ENCODE measurements at places on chromosomes 1 and 21.
A peak's percentile ranks its signal among the peaks of the same experiment; 100 is the strongest.

GRCh38 chr1:204255225-204255624 is 41.4 kb upstream of the GOLT1A start:
- no peak for DNase-seq

DNA sequence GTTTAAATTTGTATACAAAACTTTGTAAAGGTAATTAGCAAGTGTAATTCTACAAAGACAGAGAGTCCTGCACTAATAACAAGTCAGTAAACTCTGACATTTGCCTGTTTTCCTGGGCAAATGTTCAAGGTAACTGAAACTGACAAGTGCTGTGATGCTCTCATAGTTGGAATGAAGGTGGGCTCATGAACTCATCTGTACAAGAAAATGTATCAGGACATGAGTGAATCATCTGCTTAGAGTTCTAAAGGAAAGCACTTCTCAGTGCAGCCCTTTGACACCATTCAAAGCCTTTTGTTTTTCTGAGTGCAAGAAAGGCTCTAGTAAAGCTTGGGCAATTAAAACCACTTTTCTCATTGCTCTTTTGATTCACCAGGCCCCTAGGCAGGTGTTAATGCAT is 91.5 kb downstream of the UROD start:
- DNase-seq: no peak

GRCh38 chr1:4178501-4179113 is 278.5 kb upstream of the C1orf174 start:
- no peak for DNase-seq

DNA sequence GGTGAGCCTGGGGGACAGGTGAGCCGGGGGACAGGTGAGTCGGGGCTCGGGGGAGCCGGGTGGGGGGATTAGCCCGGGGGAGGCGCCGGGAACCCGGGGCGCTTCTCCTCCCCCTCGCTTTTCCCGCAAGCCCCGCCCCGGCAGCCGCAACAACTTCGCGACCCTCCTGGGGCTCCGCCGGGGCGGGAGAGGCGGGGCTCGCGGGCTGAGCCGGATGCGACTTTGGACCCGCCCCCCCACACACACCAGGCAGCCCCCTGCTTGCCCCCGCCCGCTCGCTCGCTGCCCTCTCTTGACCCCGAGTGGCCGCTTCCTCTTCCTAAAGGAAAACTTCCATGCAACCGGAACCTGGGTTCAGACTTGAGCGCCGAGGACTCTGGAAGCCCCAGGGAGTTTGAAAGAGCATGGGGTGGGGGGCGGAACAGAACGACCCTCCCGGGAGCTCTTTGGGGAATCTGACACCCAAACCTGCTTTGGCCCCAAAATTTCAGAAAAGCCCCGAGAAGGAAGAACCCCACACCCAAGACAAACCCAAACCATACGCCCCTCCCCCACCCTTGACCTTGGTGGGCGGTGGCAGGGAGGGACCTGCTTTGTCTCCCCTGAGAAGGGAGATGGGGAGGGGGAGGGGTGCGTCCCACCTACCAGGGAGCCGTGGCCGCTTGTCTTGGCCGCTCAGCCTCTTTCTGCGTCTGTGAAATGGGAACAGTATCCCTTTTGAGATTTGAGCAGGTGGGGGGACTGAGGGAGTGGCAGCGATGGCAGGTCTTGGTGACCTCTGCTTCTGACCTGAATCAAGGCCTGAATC is 550 bp downstream of the ARHGEF16 start:
- no peak for DNase-seq

- DNase-seq: peak; percentile 38
Measured at GRCh38 chr1:160374306-160375110, 7.6 kb downstream of the NHLH1 start.

DNA sequence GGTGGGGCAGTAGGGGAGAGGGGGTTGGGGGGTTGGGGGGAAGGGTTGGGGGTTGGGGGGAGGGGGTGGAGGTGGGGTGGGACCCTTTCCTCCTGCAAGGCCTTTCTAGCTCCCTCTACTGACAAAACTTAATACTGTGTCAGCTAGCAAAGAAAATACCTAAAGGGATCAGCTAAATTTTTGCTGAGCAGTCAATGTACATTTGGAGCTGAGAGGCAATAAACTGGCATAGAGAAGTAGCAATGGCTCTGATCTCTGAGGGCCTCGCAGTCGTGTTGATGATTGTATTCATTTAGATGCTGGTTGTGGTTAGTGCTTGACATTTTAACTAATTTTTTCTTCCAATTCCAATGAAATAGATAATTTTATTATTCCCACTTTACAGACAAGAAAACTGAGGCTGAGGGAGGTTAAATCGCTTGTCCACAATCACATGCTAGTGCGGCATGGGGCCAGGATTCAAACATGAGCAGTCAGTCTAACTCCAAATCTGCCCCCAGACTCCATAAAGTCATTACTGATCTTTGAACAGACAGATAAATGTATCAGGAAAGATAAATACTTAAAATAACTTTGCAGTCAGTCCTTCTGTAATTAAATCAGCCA is 357.1 kb downstream of the DISC1 start:
- no peak for DNase-seq

- no peak for DNase-seq
Measured at GRCh38 chr21:27001526-27001925, 34.6 kb upstream of the ADAMTS5 start.

- no peak for DNase-seq
Measured at GRCh38 chr1:198165927-198166647, 9.3 kb downstream of the NEK7 start.

DNA sequence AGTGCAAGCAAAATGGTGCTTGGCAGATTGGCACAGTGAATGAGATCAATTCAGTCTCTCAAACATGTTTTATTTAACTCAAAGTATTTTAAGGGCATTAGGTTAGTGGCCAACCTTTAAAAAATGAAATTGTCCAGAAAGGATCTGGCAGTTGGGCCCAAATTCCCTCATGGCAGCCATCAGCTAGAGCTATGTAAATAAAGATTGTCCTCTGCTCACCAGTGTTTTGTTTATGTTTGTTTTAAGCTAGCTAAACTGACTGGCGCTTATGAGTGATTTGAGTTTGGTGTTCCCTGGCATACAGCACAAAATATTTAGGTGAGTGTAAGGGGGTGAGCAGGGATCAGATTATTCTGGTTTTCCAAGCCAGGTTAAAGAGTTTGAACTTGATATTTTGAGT is 18.1 kb downstream of the HDAC1 start:
- DNase-seq: no peak

- DNase-seq: no peak
Measured at GRCh38 chr1:227947676-227948492, at the start of gene WNT9A. Gene WNT9A, minus strand, starts transcription at chr1:227947932. Its CDS starts 45 bp downstream, at chr1:227947887.

DNA sequence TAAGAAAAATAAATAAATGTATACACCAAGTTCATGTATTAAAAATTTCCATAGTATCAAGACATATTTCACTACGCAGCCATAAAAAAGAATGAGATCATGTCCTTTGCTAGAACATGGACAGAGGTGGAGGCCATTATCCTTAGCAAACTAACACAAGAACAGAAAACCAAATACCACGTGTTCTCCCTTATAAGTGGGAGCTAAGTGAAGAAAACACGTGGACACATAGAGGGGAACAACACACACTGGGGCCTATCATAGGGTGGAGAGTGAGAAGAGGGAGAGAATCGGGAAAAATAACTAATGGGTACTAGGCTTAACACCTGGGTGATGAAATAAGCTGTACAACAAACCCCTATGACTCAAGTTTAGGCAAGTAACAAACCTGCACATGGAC is 552.4 kb upstream of the PBX1 start:
- DNase-seq: no peak

DNA sequence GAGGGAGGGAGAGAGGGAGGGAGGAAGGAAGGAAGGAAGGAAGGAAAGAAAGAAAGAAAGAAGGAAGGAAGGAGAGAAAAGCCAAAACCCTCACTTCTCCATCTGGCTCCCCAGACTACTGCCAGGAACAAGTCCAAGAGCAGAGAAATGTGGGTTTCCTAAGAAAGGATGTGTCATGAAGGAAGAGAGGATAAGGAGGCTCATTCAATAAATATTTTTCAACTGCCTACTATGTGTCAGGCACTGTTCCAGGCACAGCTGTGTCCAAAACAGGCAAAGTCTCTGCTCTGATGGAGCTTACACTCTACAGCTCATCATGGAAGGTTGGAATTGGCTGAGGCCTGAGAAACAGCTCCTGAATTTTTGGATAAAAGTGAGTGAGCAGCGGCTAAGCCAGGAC is 42.6 kb upstream of the ATP2B4 start:
- no peak for DNase-seq

- no peak for DNase-seq
Measured at GRCh38 chr1:205585835-205586785, 45.7 kb downstream of the ELK4 start.

DNA sequence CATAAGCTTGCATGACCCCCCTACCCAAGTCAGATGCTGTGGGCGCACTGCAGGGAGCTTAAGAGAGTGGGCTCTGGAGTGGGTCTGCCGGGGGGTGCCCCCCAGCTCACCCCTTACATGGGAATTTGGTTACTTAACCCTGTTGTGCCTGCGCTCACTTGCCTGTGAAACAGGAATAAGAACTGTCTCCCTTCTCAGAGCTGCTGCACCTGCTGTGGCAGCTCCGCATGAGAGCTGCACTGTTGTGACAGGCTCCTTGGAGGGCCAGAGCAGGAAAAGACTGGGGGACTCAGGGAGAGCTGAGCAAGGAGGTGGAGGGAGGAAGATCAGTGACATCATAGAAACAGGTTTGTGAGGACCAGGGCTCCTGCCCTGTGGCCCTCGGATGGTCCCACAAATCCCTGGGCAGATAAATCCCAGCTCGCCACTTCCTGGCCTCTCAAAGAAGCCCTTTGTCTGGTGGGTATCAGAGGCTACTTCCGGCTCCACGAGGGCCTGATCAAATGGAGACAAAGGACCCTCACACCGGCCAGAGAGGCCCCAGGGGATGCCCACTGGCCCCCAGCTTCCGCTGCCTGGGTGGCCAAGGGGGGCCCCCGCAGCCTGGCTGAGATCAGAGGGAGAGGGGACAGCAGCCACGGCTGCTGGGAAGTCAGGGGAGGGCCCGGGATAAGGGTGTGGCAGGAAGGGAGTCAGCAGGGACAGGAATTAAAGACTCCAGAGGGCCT is 28.9 kb upstream of the LAPTM5 start:
- no peak for DNase-seq

DNA sequence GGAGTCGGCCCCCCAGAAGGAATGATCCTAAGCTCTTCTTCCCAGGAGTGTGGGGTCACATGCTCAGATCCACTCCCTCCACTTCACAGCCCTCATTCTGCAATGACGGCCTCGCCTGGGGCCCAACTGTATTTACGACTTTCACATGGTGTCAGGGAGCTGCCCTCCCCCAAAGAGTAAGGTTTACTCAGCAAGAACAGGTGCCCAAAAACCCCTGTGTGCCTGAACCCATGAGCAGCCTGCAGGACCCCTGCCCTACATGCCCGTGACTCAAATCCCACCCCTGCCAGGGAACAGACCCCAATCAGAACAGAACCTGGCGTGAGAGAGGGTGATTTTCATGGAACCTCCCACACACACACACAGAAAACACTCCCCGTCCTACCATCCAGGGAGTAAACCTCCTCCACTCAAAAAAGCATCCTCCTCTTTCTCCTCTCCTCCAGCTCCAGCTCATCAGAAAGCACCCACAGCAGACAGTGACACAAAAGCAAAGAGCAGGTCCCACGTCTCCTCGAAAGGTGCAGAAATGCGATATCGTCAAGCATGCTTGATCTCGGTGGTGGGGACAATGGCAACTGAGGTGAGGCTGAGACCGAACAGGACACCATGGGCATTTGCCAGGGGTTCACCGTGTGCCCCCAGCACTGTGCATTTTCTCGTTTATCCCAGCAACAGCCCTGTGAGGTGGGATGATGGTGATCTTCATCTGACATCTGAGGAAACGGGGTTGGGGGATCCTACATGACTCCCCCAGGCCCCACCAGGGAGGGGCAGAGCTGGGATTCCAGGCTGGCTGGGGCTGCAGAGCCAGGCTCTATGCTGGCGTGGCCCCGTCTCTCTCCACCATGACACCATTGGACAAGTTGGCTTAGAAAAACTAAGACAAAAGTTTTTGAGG is 397.9 kb downstream of the NPHP4 start:
- DNase-seq: no peak

DNA sequence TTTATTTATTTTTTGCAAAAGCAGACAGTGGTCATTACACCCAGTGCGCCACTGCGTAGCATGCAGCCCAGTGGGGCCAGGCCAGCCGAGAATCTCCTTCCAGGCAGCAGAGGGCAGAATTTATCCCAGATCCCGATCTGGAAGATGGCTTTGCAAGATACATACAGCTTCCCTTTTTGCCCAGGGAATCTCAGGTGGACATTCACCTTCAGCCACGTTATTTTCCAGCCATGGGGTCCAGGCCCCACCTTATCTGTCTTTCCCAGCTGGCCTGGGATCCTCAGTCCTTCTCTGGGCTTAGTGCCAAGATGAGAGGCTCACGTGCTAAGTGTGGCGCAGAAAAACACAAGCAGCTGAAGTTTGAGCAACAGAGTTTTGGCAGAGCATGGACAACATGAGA is 123.6 kb downstream of the AJAP1 start:
- no peak for DNase-seq

DNA sequence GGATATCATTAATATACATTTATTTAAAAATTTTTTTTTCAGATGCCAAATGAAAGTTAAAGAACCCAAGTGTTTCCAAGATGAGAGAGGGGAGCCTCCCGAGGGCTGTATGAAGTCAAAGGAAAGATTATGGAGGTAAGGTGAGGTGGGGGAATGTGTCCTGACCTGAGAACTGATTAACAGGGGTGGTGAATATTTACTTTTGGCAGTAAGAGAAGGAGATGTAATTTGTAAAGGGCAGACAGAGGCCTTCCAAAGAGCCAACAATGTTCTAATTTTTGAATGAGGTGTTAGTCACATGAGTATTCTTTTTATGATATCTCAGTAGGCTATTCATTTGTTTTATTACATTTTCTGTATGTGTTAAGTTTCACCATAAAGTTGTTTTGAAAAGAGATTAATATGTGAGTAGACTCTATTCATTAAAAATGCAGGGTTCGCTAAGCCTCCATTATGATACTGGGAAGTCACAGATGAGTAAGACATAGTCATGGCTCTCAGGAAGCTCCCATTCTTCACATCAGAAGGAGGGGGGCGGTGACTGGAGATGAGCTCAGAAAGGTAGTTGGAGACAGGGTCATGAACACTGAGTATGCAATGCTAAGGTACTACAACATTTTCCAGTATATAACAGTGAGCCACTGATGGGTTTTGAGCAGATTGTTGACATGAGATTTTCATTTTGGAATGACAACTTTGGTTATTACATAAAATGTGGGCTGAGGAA is 62.4 kb upstream of the TNFSF18 start:
- DNase-seq: no peak

DNA sequence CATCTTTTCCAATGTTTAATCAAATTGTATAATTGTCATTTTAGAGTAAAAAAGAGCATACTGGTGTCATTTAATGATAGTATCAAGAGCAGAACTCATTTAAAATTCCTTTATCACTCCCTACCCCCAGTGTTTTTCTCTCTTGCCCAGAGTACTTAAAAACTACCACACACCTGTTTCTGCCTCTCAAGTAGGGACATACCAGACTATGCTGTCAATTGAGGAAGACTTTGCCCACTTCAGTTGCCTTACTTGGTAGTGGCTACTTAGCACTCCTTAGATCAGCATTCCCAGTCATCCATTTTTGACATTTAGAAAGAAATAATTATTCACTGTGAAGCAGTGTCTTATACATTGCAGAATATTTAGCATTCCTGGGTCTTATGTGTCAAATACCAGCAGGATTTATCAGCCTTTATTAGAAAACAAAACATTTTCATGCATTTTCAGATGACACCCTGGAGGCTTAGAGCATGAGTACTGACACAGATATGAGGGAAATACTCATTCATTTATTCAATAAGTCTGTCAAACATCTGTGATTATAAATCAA is 127.5 kb upstream of the RGS1 start:
- DNase-seq: no peak

Measured in SK-N-DZ (cell line).